ENCODE measurements at places on chromosomes 13 and 19.

DNA sequence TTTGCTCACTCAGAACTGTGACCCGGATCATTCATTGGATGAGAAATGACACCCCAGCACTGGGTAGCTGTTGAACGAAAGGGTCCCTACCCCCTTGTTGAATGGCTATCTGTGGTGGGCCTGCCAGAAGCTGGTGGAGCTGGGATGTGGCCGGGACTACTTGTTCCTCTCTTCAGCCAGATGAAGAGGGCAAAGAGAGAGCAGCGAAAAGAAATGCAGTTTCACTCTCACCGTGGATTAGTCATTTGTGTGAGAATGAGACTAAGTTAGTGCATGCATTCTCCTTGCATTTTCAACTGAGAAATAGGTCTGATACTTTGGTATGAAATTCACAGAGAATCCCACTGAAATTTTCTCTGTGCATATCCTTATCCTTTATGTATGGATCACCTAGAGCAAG is 553.1 kb downstream of the IRS2 start:
- no peak for DNase-seq

- no peak for DNase-seq
Measured at GRCh38 chr19:49873834-49874233, 3.3 kb downstream of the AKT1S1 start.

GRCh38 chr13:78478183-78478582 is 125.2 kb downstream of the POU4F1 start:
- no peak for DNase-seq

DNA sequence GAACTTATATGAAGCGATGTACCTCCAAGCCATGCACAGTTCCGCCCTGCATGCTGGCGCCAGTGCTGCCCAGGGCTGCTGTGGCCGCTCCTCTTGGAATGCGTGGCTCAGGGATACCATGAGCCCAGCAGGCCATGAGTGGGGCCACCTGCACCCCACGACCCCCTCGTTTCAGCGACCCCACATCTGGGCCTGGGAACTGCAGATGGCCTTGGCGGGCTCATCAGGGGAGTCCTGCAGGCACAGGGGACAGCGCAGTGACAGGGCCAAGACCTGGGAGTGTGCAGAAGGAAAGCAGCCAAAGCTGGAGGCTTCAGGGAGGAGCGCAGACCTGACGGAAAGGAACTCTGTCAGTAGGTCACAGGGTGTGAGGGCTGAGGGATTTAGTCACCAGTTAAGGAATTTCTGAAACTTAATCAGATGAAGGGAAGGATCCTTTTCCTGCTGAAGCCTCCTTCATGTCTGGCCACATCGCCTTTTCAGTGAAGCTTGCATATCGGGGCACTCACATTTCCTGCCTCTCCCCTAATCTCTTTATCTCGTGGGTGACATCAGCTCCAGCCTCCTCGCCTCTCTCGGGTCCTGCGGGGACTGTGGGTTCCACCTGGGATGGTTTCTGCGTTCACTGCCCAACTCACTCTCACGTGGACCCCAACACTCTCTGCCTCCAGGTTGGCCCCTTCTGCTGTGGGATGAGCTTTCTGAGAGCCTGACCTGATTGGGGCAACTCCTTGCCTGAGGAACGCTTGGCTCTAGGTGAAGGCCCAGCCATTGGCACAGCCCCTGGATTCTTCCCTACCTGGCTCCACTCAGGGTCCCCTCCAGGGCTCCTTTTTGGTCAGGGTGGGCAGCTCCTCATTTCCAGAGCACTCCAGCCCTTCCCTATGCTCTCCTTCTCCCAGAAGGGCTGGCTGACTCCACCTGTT is 123.5 kb downstream of the CRYL1 start:
- DNase-seq: no peak

- no peak for DNase-seq
Measured at GRCh38 chr13:20964904-20965303, 62.4 kb upstream of the XPO4 start.

DNA sequence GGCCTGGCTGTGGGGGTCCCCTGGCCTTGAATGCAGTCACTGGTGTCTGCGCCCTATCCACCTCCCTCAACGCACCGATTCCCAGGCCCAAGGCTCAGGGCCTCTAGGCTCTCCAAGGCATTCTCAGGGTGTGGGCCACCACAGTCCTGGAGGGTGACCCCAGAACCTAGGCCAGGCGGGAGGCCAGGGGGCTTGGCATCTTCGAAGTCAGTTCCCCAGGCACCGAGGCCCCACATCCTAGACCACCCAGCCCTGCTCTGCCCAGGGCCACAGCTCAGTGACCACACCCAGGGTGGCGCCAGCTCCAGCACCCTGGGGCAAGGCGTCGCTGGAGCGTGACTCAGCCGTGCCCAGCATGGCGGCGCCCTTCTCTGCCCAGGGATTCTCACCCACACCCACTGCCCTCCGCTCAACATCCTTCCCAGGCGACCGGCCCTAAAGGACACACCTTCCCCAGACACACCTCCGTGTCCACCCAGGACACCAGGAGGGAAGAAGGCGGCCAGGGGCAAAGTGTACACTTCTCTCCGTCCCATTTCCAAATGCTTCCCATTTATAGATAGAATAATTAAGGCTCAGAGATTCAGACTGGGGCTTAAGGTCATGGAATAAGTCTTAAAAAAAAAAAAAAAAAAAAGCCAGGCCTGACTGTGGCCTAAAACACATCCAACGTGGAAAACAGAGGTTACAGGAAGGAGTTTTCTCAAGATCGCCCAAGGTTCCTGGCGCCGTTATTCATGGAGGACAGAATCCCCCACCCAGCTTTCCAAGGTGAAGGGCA is 36.4 kb upstream of the NANOS3 start:
- peak; percentile 63 for DNase-seq

GRCh38 chr13:26372747-26373146 is 118.8 kb downstream of the CDK8 start:
- no peak for DNase-seq

- DNase-seq: peak; percentile 44
Measured at GRCh38 chr19:14775869-14776586, 2.3 kb downstream of the ADGRE2 start.

DNA sequence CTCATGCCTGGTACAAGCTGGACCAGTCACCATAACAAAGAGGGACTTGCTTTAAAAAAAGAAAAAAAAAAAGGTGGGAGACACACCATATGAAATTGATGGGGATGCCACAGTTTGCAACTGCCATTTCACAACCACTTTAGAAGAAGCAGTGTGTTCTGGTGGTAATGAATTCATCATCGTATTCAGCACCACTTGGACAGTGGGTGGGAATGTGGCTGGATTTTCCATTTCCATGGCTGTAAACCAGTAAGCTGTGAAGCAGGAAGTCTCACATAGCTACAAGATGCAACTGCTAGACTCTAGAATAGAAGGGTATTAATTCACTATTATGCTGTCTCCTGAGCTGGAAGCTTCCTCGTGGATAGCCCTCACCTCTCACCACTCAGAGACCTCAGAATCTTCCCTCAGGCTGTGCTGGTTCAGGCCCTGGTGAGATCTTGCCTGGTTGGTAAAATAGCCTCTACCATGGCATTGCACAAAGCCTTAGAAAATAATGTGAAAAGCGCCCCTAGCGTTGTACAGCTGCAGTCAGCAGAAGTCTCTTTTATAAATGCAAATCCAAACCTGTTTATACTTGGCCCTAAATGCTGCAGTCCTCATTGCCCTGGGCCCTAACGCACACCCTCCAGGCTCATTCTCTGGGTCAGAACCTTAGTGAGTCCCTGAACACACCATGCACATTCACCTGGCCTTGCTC is 150.7 kb downstream of the KCTD15 start:
- no peak for DNase-seq

DNA sequence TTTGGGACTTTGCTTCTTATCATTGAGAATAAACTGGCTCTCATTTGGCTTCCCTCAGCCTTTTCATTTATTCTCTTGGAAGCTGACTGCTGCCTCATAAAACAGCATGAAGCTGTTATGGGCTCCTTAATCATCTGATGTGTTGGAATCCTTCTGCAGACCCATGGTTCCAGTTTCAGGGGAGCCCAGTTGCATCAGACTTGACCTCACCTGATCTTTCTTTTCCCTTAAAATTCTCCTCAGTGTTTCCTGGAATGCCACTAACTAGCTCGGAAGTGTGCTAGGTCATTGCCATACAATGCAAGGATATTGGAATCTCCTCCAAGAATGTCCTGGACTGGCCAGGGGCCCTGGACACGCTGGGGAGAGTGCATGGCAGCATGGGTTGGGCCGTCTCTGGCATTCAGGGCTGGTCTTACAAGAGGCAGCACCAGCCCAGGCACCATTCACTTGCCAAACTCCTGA is 158.7 kb downstream of the FLT1 start:
- DNase-seq: no peak

DNA sequence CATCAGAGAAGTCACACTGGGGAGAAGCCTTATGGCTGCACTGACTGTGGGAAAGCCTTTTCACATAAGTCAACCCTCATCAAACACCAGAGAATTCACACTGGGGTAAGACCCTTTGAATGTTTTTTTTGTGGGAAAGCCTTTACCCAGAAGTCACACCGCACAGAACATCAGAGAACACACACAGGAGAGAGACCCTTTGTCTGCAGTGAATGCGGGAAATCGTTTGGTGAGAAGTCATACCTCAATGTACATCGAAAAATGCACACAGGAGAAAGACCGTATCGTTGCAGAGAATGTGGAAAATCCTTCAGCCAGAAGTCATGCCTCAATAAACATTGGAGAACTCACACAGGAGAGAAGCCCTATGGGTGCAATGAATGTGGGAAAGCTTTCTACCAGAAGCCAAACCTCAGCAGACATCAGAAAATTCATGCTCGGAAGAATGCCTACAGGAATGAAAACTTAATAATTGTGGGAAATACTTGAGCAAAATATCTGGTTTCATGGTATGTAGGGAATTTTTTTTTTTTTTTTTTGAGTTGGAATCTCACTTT is 30.7 kb downstream of the ZNF793 start:
- no peak for DNase-seq

- DNase-seq: no peak
Measured at GRCh38 chr13:76438050-76438449, 448.2 kb downstream of the KCTD12 start.

- DNase-seq: no peak
Measured at GRCh38 chr13:31980830-31981229, 50.7 kb upstream of the FRY start.

GRCh38 chr13:110731072-110731471 is 17.6 kb downstream of the ING1 start:
- DNase-seq: no peak

DNA sequence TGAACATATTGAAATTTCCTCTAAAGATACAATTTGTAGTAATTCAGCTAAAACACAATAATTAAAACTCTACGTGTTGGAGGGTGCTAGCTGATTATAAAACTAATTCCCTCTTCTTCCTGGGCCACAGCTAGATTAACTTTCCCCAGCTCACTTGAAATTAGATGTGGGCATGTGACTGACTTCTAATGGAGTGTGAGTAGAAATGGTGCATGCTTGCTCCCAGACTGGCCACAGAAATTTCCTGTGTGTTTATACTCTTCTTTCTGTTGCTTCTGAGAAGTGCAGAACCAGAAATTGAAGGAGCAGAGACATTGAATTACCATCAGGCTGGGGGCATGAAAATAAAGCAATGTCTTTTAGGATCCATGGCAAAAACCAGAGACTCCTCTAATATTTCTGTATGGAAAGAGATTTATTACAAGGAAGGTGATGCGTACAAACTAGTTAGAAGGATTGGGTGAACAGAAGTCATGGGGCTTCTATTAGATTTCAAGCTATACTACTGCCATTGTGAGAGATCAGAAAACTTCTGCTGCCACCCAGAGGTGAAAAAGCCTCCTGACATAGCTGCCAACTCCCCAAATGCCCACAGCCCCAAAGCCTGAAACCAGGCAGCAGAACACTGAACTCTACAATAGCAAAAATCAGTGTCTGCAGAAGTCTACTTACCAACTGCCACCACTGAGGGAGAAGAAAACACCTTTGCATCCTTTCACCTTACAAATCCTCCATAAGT is 379.2 kb upstream of the MIR17HG start:
- DNase-seq: no peak

Measured in right lobe of liver (tissue), 6 donors.